ENCODE measurements at places on chromosomes 2 and 18. TPM values are rescaled to one million over a fixed set of nuclear protein-coding genes. Genes with fewer than 3 reads are reported as not detected.

The RAB17 gene
- 0.12 TPM for total RNA-seq

The COBLL1 gene
- total RNA-seq = 4.1 TPM

The SERPINB11 gene
- total RNA-seq = not detected

The MALL gene
- 130 TPM for total RNA-seq

The FN1 gene
- 194 TPM for total RNA-seq

The OR6B2 gene
- total RNA-seq = not detected

The KCNG2 gene
- total RNA-seq = not detected

The ONECUT2 gene
- total RNA-seq = 0.41 TPM

The DSEL gene
- 0.44 TPM for total RNA-seq

The SERPINB4 gene
- total RNA-seq = 0.17 TPM

The IL1F10 gene
- total RNA-seq = not detected

The GAREM1 gene
- total RNA-seq = 2.5 TPM

The GALNT13 gene
- total RNA-seq = 9.9 TPM

Data from A549 treated with CpdA at 1 μM for 4 hours (cell line).